HuH-7.5 (cell line): ENCODE measurements at places on chromosomes 1 and 21.

DNA sequence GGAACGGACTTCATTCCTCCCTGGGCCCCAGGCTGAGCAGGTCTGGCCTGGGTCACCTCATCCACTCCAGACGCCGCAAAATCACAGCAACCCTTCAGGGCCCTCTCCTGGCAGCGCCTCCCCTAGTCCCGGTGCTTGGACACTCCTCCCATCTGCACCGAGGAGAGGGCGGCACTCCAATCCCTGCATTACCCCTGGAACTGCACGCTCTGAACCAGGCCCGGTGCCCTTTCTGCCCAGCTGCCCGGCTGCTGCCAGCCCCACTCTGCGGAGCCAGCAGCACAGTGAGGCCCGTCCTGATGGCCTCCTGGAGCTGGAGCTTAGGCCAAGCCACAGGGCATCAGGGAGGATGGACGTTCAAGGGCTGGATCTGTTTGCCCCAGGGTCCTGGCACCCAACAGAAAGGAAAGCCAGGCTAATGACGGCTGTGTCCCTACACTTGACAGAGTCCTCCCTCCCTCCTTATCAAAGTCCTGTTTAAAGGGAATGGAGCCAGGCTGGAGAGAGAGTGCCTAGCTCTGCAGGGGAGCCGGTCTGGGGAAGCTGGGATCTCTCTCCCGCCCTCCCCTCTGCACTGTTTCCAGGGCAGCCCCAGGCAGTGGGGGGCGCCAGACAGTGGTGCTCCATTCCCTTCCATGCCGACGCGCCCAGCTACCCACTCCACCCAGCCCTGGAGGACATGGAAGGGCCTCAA, 12.7 kb downstream of the COL6A2 start:
- no peak for DNase-seq

- DNase-seq, result no peak
These were observed 56.7 kb upstream of the CD55 start for GRCh38 chr1:207264663-207265252.

GRCh38 chr21:33123374-33124123, 53.6 kb downstream of the OLIG1 start:
- no peak for DNase-seq

DNA sequence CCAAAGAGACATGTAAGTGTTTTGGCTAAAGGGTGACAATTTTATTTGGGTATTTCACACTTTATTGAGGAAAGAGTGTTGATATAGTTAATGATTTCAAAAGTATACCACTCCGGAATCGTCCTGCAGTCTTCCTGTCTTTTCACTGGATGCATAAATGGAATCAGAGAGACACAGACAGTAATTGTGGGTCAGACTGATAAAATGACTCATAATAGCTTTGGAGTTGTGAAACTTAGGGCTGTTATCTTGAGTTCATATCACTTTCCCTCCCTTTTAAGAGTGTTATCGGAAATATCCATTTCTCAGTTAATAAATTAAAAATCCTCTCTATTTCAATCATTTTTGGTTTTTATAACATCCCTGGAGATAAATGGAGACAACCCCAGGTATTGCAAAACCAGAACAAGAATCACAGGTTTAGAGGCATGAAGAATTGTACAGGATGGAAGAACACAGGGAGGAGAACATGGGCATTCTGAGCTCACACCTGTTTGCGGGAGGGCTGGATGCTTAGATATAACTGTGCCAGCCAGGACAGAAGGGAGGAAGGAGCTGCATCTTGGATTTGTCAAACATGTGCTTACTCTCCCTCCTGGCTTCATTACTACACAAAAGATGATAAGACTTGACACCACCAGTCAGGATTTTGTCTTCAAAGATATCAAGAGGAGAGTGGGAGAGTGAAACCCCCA, 185.4 kb downstream of the LMO4 start:
- no peak for DNase-seq

- peak; percentile 26 for DNase-seq
These were observed 25.0 kb downstream of the KANK4 start for GRCh38 chr1:62294261-62294660.
